Frontal cortex (tissue), 4 donors: ENCODE measurements at places on chromosomes 3 and 15. TPM values are rescaled to one million over a fixed set of nuclear protein-coding genes. Genes with fewer than 3 reads are reported as not detected.

The RNU6-1 gene
- not detected for total RNA-seq

DNA sequence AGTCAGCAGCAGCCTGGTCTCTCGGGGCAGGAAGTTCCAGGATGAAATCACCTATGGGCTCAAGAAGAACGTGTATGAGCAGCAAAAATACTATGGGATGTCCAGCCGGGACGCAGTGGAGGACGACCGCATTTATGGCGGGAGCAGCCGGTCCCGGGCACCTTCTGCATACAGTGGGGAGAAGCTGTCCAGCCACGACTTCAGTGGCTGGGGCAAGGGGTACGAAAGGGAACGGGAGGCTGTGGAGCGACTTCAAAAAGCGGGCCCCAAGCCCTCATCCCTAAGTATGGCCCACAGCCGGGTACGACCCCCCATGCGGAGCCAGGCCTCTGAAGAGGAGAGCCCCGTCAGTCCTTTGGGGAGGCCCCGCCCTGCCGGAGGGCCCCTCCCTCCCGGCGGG lies 12.1 kb upstream of the APEH start:
- no peak for DNase-seq

- DNase-seq, result no peak
These were observed 31.1 kb upstream of the NEO1 start for GRCh38 chr15:73021139-73021621.

- DNase-seq, result no peak
These were observed 148.1 kb upstream of the UBE2E1 start for GRCh38 chr3:23657647-23658046.

DNA sequence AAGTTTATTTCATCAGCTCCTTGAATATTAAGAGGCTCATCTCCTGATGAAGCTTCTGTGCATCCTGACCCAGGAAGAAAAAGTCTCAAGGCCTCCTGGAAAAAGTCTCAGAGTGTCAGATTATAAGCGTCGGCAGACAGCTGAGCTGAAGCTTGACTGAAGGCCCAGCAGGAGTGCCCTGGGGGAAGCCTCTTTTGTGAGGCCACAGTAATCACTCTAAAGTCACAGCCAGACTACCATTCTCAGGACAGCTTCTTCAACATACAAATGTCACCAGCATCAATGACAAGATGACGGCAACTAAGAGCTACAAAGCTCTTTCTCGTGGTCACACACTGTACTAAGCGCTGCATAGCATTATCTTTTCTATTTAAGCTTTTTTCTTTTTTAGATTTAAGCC lies 72.7 kb upstream of the LRRN1 start:
- no peak for DNase-seq

- DNase-seq, result no peak
These were observed 38.8 kb downstream of the SPG21 start for GRCh38 chr15:64950888-64951287.

The GOLGA6A gene
- total RNA-seq, result under 0.01 TPM

The ACKR2 gene
- total RNA-seq, result not detected

DNA sequence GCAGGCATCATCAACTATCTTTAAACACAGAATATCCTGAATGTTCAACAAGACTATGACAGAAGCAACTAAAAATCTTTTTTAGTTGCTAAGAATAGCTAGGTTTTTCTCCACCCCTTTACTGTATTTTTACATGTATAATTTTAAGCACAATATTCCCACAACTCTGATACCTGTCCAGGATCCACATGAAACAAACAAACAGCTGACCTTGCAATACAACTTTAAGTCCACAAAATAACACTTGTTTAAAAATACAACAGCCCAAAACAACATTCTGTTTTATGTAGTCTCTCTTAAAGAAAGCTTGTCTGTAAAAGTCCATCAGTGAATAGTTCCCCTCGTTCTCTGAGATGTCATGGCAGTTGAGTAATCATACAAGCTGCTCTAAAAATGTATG lies 41.1 kb downstream of the IFT57 start:
- DNase-seq, result no peak

- no peak for DNase-seq
These were observed 5.9 kb downstream of the SCN5A start for GRCh38 chr3:38643592-38643991.

The SPATA16 gene
- not detected for total RNA-seq

- no peak for DNase-seq
These were observed 230.2 kb upstream of the CD96 start for GRCh38 chr3:111311709-111312235.

The GOLGA8J gene
- not detected for total RNA-seq

DNA sequence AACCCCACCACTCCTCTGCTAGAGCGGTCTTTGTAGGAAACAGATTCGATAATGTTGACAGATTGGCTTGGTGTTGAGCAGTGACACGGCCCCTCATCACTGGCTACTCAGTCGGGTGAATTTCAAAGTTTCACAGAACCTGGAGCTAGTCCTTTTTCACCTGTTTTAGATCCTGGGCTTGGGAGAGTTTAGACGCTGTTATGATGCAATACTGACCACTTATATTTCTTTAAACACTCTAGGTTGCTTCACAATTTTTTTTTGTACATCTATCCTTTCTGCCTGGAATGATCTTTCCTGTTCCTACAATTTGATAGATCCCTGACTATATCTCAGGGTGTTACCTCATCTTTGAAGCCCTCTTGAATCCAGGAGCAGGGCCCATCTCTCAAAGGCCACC lies 97.1 kb upstream of the ATP10A start:
- no peak for DNase-seq

DNA sequence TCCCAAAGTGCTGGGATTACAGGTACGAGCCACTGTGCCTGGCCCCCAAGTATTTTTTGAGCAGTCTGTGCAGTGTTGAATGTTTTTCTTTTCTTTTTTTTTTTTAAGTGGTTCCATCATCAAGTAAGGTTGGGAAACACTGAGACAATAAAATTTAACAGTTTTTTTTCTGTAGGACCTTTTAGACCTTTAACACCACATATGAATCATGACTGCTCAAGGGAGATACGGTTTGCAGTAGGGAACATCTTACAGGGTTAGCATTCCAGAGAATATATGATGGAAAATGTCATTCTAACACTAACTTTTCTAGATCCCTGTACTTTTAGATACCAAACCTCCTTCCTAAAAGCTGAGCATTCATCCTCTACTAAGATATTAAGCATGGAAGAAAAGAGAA lies 41.7 kb downstream of the SNX4 start:
- DNase-seq, result no peak

DNA sequence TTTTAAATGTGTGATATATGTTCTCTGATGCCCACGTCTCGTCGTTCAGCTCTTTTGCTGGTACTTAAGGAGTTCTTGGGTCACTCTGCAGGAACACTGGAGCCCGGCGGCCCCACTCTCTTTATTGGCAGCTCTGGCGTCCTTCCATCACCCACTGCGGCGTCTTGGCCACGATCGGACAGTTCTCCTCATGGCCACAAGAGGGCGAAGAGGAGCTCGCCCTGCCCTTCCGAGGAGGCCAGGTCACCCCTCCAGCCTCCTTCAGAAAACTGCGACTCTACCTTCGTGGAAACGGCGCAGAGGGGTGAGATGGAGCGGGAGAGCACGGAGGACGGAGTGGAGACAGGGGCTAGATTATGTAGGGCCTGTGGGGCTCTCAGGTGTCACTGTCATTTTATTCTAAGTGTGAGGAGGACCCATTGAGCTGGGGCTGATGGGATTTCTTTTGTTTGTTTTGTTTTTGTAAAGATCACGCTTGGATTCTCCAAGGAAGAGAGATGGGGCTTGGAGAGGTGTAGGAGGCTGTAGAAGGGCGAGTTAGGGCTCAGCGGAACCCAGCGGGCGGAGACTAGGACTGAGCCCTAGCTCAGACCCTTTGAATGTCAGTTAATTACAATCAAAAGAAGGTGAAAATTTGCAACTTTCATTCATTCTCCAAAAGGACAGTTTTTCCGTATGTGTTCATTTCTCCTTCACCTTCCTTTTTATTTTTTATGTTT lies 28.0 kb upstream of the GABRA5 start:
- DNase-seq, result no peak

The FBLN2 gene
- 5.3 TPM for total RNA-seq

- no peak for DNase-seq
These were observed 5.4 kb upstream of the ATP13A4 start for GRCh38 chr3:193560091-193560490.

The GRM7 gene
- total RNA-seq, result 101 TPM

The BTLA gene
- under 0.01 TPM for total RNA-seq

DNA sequence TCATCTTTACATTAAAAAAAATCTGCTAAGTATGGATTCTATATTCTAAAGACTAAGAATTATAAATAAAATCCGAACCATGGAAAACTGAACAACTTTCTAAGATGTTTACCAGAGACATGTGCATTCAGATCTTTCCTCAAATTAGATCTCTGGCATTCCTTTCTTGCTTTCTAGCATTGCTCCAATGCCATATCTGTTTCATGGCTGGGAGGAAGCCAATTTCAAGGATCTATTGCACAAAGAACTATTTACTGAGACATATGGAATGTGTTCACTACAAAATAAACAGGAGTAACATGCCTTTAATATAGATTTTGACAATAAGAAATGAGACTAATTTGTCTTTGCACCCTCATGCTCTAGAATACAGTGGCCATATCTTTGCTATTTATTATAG lies 45.1 kb upstream of the NANOGP8 start:
- no peak for DNase-seq

- no peak for DNase-seq
These were observed 29.6 kb upstream of the MGLL start for GRCh38 chr3:127851899-127852298.

The CILP gene
- total RNA-seq, result 0.41 TPM

DNA sequence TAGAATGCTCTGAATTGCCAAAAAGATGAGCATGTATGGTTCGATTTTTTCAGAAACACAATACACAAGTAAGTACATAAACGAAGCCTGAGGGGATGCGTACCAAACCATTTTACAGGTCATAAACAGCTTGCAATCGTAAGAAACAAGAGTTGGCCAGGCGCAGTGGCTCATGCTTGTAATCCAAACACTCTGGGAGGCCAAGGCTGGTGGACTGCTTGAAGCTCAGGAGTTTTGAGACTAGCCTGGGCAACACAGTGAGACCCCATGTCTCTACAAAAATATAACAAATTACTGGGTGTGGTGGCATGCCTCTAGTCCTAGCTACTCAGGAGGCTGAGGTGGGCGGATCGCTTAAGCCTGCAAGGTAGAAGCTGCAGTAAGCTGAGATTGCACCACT lies 13.4 kb downstream of the TRA2B start:
- DNase-seq, result no peak

DNA sequence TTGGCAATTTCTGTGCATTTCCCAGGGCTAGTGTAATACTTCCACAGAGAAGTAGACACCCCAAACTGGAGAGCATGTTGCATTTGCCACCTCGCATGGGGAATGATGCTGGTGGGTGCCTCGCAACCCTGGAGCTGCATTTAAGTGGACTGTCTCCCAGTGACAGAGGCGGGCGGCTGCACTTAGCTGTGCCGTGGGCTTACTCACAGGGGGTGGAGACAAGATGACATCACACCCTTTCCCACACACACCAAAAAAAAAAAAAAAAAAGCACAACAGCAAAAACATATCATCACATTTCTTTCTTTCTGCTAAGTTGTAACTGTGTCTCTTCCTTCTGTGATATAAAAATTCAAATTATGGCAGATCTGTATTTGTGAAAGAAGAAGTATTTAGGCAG lies at the start of gene ABI3BP:
Gene ABI3BP, minus strand, starts transcription at position 113 of the 400 bp plus-strand sequence. Its CDS starts 37 bp downstream, at position 76.
- peak; percentile 9 for DNase-seq
